ENCODE measurements at places on chromosomes 5 and 9. TPM values are rescaled to one million over a fixed set of nuclear protein-coding genes. Genes with fewer than 3 reads are reported as not detected.

The IRGM gene
- 1.7 TPM for total RNA-seq

The ORM2 gene
- total RNA-seq, result not detected

The PROP1 gene
- total RNA-seq, result not detected

The CXCL14 gene
- not detected for total RNA-seq

The ARPC5L gene
- total RNA-seq, result 44.1 TPM

The RNF208 gene
- total RNA-seq, result 2.1 TPM

The FRMD3 gene
- total RNA-seq, result 0.62 TPM

The LCN9 gene
- not detected for total RNA-seq

The NKD2 gene
- 1.4 TPM for total RNA-seq

The NEUROG1 gene
- total RNA-seq, result not detected

Measured in activated CD4-positive, alpha-beta T cell treated with anti-CD3 and anti-CD28 coated beads, Interleukin-2, amount 10 ng/mL, durations not matched to agents 7 days and 5 days (primary cell).